ENCODE measurements at places on chromosomes 5 and 9. TPM values are rescaled to one million over a fixed set of nuclear protein-coding genes. Genes with fewer than 3 reads are reported as not detected.

GRCh38 chr5:137401946-137402345 lies 97.2 kb downstream of the SPOCK1 start:
- no peak for DNase-seq

The SPINK6 gene
- total RNA-seq: not detected

GRCh38 chr5:20680718-20681302 lies 692.8 kb upstream of the CDH18 start:
- no peak for DNase-seq

The IL4 gene
- not detected for total RNA-seq

DNA sequence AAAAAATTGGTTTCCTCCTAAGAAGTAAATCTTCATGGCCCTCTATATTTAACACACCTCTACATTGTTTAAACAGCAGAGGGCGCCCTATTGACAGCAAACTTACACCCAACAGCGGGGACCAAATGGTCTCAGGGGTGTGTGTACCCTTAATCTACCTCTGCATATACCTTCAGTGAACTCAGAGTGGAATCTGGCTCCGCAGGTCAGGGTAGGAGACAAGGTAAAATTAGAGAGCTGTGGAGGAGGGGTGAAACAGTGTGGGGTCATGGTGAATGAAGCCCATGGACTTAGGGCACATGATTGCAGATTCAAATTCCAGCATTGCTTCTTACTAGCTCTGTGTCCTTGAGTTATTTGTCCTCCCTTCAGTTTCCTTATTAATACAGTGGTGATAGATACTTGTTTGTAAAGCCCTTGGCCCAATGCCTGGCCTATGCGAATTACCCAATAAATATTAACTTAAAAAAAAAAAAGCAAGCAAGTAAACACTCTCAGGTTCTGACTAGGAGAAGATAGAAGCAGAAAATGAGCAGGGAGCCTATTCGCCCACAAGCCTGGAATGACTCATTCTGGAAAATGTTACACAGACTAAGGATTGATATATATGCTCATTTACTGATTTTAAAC lies 122.9 kb downstream of the CAVIN4 start:
- DNase-seq: no peak

The PDE4D gene
- total RNA-seq: 49.7 TPM

The HTR4 gene
- total RNA-seq: not detected

GRCh38 chr9:25816439-25816838 lies 138.2 kb upstream of the TUSC1 start:
- no peak for DNase-seq

DNA sequence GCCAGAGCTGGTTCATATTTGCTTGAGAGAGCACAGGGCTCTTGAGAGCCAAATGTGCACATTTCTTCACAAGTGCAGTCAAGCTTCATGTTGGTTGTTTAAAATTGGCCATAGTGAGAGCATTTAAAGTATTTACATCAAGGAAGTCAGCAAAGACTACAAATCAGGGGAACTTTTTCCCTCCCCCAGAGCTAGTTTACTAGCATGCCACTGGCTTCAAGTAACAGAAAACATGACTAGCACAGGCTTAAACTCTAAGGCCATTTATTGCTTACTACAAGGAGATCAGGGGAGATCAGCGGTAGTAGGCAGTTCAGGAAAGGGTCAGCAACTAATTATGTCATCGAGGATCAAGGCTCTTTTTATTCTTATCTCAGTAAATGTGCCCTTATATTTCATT lies 11.0 kb upstream of the CCDC171 start:
- DNase-seq: no peak

DNA sequence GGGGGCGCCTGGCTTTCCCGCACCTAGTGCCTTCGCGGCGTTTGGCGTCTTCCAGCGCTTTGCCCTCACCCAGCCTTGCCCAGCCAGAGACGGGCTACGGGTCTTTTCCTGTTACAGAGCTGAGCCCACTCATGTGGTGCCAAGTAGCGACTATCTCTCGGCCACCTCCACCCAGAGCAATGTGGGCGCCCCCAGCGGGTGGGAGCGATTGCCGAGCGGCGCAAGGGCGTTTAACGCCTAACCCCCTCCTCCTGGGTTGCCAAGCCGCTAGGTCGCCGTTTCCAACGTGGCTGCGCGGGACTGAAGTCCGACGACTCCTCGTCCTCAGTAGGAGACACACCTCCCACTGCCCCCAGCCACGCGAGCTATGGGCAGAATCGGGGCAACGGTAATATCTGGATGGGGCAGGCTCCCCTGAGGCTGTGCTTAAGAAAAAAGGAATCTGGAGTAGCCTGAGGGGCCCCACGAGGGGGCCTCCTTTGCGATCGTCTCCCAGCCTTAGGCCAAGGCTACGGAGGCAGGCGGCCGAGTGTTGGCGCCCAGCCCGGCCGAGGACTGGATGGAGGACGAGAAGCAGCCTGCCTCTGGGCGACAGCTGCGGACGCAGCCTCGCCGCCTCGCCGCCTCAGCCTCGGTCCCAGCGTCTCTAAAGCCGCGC lies 5.8 kb downstream of the TLX3 start:
- no peak for DNase-seq

- DNase-seq: no peak
Measured at GRCh38 chr9:107584186-107584585, 94.6 kb upstream of the KLF4 start.

The SHB gene
- total RNA-seq: 1.3 TPM

GRCh38 chr5:55932700-55933099 lies 62.1 kb downstream of the IL6ST start:
- DNase-seq: no peak

- DNase-seq: no peak
Measured at GRCh38 chr5:138989720-138990119, 114.6 kb upstream of the LRRTM2 start.

Data from CD4-positive, alpha-beta memory T cell (primary cell).